NCI-H2171 treated with DMSO at 0.1 percent for 48 hours (cell line): ENCODE measurements at places on chromosomes 1 and 21.

DNA sequence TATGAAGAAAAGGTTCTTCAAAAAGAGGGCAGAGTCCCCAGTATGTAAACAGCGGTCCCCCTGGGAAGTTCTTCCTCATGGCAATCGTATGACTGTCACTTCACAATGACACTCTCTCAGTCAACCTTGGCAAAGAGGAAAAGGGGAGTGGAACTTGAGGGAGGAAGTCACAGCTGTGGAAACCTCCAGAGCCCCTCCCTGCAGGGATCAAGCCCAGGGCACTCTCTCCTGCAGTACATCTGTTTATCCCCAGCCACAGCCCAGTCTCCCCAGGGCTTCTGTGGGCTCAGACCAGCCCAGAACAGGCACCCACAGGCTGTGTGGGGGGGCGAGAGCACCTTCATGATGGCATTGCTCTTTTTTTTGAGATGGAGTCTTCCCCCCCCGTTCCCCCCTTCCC is 2.0 kb downstream of the ATP13A2 start:
- DNase-seq, result peak; percentile 6

GRCh38 chr1:116062201-116062600 is 49.0 kb upstream of the MAB21L3 start:
- no peak for DNase-seq

DNA sequence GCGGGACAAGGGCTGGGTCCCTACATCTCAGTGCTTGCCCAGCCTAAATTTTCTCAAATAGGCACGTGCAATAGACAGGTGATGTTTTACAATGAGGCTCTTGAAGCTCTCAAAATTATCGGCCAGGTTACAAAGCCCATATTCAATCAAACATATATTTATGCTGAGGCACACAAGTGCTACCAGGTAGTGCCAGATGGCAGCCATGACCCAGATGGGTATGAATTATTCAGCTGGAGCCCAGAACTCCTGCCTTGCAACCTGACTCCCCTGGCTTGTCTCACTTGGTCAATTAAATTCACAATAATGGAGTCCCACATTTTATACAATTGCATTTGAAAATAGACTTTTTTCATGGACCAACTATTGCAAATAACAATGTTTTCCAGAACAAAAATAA is 12.3 kb upstream of the ADAM30 start:
- peak; percentile 83 for DNase-seq

- DNase-seq, result no peak
These were observed 44.0 kb downstream of the MAGI3 start for GRCh38 chr1:113434081-113434873.

GRCh38 chr1:215932558-215932957 is 365.5 kb downstream of the KCTD3 start:
- no peak for DNase-seq
